ENCODE measurements at places on chromosomes 12 and 14.

DNA sequence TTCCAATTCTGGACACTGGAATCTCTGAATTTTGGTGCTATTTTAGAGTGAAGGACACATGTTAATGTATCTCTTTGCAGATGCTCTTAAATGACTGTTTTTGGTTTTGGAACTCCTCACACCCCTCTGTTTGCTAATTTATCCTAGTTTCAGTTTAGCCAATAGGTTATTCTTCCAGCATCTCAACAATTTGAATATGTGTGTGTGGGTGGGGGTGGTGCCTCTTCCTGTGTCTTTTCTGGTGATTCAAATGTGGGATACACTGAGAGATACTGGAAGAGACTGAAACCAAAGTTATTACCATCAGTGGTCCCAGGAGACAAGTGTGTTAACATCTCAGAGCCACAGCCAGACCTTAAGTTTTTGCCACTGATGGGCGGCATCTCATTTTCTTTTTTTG, 1317.4 kb upstream of the TMEM132C start:
- no peak for DNase-seq

- DNase-seq, result no peak
Measured at GRCh38 chr14:100409003-100409360, 85.8 kb downstream of the SLC25A47 start.

- DNase-seq, result no peak
Measured at GRCh38 chr14:105224845-105225570, 23.3 kb upstream of the BTBD6 start.

- DNase-seq, result no peak
Measured at GRCh38 chr14:52119030-52119429, 50.2 kb upstream of the NID2 start.

DNA sequence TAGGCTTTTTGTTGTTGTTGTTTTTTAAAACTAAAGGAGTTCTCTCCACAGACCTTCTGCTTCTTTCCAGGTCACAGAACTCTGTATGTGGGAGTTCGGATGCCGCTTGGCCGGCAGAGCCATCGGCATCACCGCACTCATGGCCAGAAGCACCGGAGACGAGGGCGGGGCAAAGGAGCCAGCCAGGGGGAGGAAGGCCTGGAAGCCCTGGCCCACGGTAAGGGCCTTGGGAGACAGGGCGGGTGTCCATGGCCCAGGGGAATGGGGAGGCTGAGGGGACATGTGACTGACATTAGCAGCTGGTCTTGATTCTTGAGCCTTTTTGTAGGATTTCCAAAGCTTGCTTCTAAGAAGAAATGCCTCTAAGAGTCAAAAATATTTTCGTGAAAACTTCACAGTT, 26.2 kb downstream of the SLC4A8 start:
- DNase-seq, result no peak

GRCh38 chr12:29517264-29517663, 19.8 kb upstream of the OVCH1 start:
- DNase-seq, result no peak

- DNase-seq, result no peak
Measured at GRCh38 chr14:89672636-89673511, 255.8 kb upstream of the FOXN3 start.

DNA sequence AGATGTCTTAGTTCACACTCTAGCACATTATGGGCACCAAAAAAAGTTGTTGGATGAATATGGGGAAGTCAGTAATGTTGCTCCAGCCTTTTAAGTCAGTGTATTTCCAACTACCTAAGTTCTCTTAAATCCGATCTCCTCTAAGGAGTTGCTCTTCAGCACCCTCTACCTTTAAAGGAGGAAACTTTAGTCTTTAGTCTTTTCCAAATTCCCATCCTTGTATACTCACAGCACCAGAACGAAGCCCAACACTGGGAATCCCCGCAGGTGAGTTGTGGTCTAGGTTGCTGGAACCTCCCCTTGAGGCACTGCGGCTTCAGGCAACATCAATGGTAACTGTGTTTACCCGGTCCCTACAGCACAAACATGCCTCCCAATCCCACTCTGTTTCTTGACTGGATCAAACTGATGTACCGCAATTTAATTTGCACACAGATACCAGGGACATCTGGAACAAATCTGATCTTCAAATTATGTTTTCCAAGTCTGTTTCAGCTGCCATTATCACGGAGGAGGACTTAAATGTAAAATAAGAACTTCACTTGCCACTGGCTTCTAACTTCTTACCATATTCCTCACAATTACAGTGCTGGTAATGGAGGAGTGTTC, 179.0 kb downstream of the FOXN3 start:
- DNase-seq, result no peak

- no peak for DNase-seq
Measured at GRCh38 chr12:129941618-129942017, 37.8 kb upstream of the TMEM132D start.

DNA sequence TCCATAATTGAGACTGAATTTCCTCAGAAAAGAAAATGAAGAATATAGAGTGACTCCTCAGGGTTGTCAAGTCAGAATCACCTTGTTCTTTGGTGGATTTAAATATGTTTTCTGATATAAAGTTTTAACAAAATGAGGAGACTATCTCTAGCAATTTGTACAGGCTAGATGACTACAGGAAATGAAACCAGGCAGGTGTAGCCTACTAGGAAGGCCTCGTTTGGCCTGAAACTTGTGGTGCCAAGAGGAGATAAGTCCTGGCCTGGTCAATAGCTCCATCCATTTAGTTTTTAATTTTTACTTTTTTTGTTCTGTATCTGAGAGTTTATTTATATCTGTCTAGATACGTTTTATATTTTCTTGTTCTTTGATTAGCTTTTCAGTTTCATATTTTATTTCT, 41.5 kb downstream of the SNAPC1 start:
- no peak for DNase-seq

GRCh38 chr12:131530422-131530821, 180.5 kb upstream of the SFSWAP start:
- DNase-seq, result no peak

- peak; percentile 20 for DNase-seq
Measured at GRCh38 chr14:67666750-67667449, 7.5 kb downstream of the VTI1B start.

- no peak for DNase-seq
Measured at GRCh38 chr12:58750484-58750883, 169.8 kb downstream of the LRIG3 start.

DNA sequence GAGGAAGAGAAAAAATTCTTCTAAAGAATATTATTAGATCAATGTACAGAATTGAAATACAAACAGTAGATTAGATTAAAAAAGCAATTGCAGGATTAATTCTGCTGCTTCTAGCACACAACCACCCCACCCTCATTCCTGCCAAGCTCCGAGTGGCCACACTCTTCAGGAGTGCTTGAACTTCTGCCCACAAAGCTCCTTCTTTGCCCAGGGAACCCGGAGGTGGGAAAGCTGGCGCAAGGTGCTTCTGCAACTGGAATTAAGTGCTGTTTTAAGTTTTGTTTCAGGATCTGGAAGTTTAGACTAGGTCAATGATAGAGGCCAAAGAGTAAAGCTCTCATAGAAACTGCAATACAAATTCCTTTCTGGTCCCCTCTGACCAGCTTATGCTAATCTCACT, 94.1 kb upstream of the BMP4 start:
- no peak for DNase-seq

Measured in activated CD4-positive, alpha-beta memory T cell treated with anti-CD3 and anti-CD28 coated beads for 36 hours (primary cell).